ENCODE measurements at places on chromosomes 2 and 18.

DNA sequence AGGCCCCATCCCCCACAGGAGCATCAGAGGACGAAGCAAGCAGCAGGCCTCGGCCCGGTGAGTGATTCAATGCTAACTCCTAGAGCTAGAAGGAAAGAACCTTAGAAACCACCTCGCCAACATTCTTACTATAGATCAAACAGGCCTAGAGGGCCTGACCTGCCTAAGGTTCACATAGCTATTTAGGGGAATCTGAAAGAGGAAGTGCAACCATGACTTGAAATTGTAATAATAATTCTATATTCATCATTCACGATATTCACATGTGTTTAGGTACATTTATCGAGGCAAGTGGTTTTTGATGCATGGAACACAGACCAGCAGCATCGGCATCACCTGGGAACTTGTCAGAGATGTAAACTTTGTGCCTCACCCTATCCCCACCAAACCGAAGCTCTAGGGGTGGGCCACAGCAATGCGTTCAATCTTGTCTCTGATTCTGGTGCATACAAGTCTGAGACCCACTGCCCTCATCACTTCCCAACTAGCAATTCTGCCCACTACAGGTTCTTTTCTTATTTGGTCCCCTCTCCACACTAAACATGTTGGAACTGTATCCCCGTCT lies 78.0 kb upstream of the DNMT3A start:
- no peak for DNase-seq

DNA sequence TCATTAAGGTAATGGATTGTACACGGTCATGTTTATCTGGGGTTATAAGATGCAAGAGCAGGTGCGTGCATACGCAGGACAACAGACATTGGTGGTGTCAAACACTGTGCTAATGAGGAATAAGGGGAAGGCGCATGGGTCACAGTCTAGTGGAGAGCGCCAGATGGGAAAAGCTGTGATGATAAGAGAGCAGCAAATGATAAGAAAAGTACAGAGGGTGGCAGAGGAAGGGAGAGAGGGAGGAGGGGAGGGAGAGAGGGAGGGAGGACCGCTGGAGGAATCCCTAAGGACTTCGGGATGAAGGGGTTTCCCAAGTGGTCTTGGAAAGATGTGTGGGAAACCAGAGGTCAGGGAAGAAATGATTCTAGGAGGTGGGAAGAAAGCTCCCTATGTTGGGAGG lies 2.9 kb downstream of the TNFRSF11A start:
- no peak for DNase-seq

GRCh38 chr2:167177196-167177595 lies 288.9 kb downstream of the XIRP2 start:
- DNase-seq: no peak

DNA sequence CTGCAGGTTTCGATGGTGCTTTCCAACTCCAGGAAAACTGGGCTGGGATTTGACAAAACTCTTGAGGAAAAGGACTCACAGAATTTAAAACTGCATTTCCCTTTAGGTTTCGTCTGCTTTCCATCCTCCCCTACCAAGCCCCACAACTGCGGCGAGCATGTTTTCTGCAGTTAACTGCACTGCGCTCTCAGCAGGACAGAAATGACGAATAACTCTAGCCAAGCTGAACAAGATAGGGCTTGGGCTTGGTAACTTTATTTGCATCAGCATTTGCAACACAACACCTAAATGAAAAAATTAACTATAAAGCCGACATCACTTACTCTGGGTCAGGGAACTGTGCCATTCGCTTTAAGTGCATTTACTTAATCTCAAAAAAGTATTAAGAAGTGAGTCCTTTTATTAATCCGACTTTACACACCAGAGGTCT lies 669 bp upstream of the PIKFYVE start:
- no peak for DNase-seq

- DNase-seq: no peak
Observed at GRCh38 chr2:8999102-8999446, 4.4 kb downstream of the MBOAT2 start.

DNA sequence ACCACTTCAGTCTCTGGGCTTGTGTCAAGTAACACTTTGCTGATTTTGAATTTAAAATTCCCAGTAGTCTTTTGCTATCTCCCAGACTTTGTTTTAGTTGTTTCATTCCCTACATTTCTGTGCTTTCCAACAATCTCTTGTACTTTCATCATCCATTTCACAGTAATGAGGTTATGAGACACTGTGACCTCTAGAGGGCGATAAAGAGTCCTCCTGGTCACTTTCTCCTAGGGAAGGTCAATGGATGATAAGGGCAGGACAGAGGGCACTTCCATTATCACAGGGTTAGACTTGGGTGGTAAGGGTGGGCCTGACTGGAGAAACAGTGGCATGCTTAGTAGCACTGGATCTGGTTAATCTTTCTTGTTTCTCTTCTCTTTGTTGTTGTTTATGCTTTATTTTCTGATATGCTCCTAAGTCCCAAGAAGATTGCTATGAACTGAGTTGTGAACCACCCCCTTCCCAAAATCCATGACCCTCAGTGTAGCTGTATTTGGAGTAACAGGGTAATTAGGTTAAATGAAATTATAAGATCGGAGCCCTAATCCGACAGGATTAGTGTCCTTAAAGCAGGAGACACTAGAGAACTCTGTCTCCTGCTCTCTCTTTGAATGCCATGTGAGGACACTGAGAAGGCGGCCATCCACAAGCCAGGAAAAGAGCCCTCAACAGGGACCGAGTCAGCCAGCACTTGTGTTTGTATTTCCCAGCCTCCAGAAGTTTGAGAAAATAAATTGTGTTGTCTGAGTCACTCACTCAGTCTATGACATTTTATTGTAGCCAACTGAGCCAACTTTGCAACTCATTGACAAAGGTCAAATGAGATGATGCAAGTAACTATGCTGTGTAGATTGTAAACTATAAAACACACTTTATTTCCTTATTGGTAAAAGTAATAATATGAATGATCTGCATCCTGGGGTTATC lies 779.2 kb downstream of the CNTNAP5 start:
- peak; percentile 20 for DNase-seq

GRCh38 chr2:49053156-49053555 lies 101.2 kb downstream of the FSHR start:
- no peak for DNase-seq

GRCh38 chr2:120396861-120397811 lies 51.2 kb downstream of the INHBB start:
- DNase-seq: peak; percentile 28

GRCh38 chr2:225466891-225467604 lies 67.5 kb downstream of the NYAP2 start:
- DNase-seq: no peak

Measured in foreskin melanocyte (primary cell).